Heart left ventricle (tissue), 16 donors: ENCODE measurements at places on chromosomes 2 and 18. TPM values are rescaled to one million over a fixed set of nuclear protein-coding genes. Genes with fewer than 3 reads are reported as not detected.

GRCh38 chr2:216632952-216633615, at the start of gene IGFBP2:
Gene IGFBP2 (plus strand): TSS chr2:216633420. CDS start chr2:216633524, 104 bp downstream.
- peak; percentile 53 for DNase-seq

DNA sequence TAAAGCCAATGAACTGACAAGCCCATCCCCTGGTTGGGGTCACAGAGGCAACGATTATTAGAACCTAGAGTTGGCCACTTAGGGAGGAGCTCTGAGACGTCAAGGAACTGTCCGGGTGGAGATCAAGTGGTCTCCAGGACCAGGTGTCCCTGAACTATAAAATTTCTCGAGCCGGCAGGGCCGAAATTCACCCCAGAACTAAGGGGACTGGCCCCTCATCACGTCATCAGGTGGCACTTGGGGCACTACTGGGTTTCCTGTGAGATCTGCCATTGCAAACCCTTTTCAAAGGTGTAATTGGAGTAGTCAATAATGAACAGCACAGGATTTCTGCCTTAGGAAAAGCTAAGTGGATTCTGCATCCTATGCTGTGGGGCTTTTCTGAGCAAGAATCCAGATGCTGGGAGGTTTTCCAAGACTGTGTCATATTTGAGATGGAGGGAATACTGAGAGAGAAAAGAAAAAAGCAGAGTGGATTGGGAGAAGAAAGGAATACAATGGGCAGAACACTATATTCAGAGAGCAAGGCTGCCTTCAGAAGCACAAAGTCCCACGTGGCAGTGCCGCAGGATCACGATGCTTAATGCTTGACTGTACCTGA, 113.6 kb downstream of the ALPK2 start:
- DNase-seq, result no peak

The ACAA2 gene
- 129 TPM for polyA plus RNA-seq

DNA sequence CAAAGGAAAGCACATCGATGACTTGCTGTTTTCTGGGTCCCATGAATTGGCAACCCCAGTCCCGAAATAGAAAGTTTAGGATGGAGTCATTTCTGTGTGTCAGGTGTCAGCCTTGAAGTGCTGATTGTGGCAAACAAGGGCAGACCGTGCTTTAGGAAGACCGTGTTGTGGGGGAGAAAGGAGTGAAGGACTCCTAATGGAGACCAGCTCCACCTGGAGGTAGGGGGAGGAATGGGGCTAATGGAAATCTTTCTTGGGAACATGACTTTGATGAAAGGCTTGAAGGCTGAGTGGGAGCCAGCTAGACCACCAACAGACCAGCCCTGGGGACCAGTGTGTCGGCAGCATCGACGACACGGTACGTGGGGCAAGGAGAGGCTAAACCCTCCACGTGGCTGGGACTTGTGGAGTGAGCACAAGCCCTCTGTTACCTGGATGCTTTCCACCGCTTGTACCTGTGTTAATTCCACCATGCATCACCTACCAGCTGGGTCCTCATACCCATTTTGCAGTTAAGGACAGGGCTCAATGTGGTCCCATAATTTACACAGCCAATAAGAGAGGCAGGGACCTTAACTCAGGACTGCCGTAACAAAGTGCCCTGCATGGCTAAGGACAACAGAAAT, 104.2 kb downstream of the SH3BP4 start:
- no peak for DNase-seq

DNA sequence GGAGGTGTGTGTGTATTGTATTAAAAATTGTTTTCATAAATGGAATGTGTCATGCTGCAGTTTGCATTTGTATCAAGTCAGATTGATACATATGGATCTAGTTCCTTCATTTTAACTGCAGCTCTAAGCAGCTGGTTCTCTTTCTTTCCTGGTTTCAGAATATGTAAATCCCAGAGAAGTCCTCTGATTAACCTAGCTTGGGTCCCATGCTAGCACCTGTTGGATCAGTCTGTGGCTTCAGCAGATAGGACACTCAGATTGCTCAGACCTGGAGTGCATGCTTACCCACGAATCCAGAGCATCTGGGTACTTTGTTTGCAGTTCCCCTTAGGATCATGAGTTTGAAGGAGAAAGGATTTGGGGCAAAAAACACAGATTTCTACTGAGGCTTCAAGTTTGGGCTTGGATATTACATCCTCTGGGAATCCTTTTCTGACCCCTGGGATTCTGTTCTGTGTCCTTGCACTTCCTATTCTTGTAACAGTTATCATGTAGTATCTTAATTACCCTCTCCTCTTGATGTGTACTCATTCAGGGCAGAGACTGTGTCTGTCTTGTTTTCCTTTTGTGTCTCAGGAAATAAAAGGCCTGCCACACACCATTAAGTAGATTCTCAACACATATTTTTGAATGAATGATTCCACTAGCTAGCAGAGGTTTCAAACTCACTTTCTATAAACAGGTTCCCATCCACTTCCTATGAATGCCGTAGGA, 142.1 kb downstream of the PHLPP1 start:
- no peak for DNase-seq

GRCh38 chr2:191245869-191246531, 796 bp downstream of the MYO1B start:
- DNase-seq, result peak; percentile 77

DNA sequence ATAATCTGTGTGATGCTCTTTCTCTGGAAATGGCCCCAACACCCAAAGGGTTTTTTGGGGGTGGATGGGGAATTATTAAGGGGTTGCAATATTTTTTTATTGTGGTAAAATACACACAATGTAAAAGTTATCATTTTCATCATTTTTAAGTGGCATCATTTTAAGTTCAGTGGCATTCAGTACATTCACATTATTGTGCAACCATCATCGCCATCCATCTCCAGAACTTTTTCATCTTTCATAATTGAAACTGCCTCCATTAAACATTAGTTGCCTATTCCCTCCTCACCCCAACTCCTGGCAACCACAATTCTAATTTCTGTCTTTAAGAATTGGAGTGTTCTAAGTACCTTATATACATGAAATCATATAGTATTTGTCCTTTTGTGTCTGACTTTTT, 90.0 kb downstream of the POLR1A start:
- DNase-seq, result no peak

DNA sequence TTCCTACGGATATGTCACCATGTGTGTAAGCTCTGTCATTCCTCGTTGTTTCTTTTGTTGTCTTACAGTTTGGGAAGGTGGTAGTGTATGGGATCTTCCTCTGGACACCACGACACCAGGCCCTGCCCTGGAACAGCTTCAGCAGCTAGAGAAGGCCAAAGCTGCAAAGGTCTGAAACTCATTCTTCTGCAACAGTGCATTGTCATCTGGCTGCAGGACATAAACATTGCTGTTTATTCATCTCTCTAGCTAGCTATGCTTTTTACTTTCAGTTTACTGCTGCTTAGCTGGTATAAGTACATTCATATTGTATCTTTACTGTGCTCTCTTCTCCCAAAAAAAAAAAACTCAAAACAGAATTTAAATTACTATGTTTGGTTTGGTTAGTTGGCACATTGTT, 39.2 kb upstream of the KCNJ13 start:
- no peak for DNase-seq

The GCKR gene
- polyA plus RNA-seq, result 1.7 TPM

- no peak for DNase-seq
Observed at GRCh38 chr2:216119146-216119545, 10.0 kb downstream of the XRCC5 start.

DNA sequence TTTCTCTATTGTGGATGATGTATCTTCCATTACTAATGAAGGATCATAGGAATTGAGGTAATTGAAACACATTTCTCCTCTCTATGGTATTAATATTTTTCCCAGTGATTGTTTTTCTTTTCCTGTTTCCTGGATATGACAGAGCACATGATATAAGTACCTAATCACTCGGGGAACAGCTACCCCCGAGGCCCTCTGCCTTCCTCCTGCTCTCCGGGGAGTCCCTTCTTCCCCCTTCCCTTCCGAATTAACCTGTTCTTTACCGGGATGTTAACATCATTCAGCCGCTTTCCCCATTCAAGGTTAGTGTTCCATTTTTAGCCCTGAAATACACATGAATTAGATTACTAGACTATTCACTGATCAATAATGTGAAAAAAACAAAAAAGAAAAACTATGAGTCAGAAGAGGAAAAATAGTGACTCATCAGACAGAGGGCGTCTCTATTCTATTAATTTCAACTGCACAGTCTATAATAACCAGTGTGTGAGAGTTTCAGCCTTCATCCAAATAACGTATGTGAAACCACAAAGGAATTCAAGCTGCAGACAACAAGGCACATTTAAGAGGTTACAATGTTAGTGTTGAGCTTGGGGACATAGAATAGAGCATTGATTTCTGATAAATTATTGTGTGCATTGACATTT, 450.8 kb downstream of the DLGAP1 start:
- DNase-seq, result no peak

DNA sequence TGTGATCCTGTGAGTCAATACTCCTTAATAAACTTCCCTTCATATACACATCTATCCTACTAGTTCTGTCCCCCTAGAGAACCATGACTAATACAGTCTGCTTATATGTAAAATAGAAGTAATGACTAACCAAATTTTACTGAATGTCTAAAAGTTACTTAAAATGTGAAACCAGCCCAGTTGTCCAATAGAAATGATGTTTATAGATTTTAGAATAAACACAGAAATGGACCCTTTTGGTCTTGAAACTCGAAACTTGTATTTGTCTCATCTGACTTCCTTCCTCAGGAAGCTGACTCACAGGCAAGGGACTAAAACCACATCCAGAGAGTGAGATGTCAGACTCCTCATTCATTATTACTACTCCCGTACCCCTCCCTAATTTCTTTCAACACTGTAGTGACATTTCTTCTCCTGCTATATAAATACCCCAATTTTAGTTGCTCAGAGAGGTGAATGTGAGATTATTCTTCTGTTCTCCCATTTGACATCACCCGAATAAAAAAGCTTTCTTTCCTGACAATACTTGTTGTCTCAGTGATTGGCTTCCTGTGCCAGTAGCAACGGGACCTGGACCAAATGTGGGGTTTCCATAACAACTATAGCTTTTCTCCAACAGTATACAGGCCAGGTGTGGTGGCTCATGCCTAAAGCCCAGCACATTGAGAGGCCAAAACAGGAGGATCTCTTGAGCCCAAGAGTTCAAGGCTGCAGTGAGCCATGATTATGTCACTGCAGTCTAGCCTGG, 486.0 kb downstream of the ERBB4 start:
- DNase-seq, result no peak

DNA sequence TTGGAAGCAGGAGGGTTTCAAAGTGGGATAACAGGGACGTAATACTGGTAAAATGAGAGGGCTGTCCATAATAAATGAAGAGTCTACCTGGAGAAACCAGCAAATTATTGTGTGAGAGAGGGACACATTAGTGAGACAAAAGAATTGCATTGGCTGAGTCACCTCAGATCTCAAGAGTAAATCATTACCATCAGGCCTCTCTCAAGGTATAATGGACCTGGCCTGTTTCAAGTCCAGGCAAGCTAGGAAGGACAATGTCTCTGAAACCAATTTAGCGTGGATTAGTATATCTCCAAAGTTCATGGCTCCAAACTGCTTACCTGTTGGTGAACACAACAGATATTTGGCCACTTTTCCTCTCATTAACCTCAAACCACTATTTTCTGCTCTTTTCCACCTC, 471.4 kb downstream of the CMPK2 start:
- DNase-seq, result no peak

The CYP27A1 gene
- polyA plus RNA-seq, result 5.4 TPM

GRCh38 chr18:76602191-76602590, 107.1 kb upstream of the ZNF516 start:
- no peak for DNase-seq

DNA sequence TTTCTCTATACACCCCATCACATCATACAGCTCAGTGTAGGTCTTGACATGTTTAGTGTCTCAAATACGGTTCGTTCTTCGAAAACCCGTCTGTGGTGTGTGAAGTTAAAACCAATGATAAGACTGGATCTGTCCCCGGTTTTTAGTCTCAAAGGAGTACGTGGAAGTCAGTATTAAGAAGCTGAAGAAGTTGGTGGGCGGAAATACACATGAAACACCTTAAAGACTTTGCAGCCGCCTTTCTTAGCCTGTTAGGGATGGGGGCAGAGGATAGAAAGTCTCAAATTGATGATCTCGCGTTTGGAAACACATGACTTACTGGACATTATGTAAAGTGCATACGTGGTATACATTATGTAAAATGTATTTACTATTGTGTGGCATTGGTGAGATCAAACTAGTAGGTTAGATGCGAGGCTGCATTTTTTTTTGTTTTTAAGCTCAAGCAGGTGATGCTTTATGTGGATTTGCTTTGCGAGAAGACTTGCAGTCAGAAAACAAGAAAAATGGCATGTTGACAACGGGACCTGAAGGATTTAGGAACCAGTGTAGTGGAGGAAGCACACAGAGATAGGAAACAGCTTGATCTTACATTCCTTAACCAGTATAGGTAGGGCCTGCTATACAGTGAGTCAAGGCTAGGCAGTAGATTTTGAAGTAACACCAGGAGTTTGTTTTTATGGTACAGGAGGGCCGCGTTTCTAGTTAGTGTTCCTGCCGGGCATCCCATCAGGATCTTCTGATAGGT, 1.2 kb downstream of the CNOT11 start:
- no peak for DNase-seq

The KRTCAP3 gene
- polyA plus RNA-seq, result not detected

The PRSS56 gene
- not detected for polyA plus RNA-seq

The IL1F10 gene
- polyA plus RNA-seq, result not detected
